ENCODE measurements at places on chromosomes 1 and 21. TPM values are rescaled to one million over a fixed set of nuclear protein-coding genes. Genes with fewer than 3 reads are reported as not detected.

- no peak for DNase-seq
Observed at GRCh38 chr1:85444381-85444780, 20.6 kb downstream of the DDAH1 start.

- DNase-seq, result no peak
Observed at GRCh38 chr1:23575226-23575810, 16.0 kb upstream of the ID3 start.

DNA sequence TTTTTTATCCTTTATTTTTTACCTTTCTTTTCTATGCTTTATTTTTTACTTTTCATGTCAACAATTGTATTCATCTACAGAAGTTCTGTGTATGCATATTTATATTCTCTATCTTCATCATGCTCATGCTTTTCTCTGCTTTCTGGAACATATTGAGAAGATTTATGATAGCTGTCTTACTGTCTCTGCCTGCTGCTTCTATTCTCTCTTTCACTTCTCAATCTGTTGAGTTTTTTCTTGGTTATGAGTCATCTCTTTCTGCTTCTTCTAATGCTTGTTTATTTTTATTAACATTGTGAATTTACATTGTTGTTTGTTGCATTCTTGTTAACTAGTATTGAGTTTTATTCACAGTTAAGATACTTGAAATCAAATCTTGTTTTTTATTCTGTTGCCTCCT lies 22.6 kb downstream of the F5 start:
- no peak for DNase-seq

DNA sequence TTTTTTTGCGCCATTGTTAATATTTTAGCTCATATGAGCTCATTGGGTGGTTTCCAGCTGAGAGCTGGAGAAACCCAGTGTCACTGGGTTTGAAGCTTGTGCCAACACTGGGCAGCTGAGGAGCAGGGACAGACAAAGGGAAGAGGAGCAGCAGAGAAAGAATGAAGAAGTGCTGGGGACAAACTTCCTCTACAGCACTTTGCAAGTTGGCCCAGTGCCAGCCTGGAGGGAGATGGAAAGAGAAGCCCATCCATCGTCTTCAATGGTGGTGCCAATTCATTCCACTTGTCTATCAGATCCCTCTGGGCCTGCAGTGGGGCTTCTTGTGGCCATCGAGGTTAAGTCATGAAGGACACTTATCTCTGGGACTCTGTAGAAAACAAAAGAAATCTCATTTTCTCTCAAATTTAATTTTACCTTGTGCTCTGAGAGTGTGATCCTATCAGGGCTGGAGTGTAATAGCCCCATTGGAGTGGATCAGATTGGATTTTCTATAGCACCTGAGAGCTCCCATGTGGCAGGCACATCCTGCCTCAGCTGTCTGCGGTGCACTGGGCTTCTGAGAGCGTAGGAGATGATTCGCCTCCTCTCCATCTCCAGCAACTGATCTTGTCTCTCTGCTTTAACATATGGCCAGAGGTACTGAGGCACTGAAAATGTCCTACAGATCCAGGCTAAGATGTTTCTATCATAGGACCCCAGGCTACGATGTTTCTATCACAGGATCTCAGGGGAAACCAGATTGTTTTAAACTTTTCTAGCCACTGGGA lies 114.7 kb downstream of the TNR start:
- no peak for DNase-seq

GRCh38 chr21:35579520-35580293 lies 480.6 kb downstream of the SETD4 start:
- DNase-seq, result peak; percentile 44

DNA sequence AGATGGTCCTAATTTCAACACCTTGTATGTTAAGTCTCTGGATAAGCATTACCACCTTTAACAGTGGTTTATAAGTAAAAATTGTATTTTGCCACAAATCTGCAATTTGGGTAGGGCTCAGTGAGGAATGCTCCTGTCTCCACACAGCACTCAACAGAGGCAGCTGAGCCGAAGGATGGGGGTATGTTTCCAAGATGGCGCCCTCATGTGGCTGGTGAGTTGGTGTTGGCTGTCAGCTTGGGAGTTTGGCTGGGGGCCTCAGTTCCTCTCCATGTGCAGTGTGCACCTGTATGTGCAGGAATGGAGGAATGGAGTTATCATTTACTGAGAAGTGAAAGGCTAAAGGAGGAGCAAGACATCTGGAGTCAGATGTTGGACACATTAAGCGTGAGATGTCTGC lies 136.8 kb downstream of the GABPA start:
- no peak for DNase-seq

- peak; percentile 90 for DNase-seq
Observed at GRCh38 chr1:212712451-212713303, 13.0 kb upstream of the BATF3 start.

- DNase-seq, result no peak
Observed at GRCh38 chr1:235710687-235711086, 61.1 kb upstream of the GNG4 start.

DNA sequence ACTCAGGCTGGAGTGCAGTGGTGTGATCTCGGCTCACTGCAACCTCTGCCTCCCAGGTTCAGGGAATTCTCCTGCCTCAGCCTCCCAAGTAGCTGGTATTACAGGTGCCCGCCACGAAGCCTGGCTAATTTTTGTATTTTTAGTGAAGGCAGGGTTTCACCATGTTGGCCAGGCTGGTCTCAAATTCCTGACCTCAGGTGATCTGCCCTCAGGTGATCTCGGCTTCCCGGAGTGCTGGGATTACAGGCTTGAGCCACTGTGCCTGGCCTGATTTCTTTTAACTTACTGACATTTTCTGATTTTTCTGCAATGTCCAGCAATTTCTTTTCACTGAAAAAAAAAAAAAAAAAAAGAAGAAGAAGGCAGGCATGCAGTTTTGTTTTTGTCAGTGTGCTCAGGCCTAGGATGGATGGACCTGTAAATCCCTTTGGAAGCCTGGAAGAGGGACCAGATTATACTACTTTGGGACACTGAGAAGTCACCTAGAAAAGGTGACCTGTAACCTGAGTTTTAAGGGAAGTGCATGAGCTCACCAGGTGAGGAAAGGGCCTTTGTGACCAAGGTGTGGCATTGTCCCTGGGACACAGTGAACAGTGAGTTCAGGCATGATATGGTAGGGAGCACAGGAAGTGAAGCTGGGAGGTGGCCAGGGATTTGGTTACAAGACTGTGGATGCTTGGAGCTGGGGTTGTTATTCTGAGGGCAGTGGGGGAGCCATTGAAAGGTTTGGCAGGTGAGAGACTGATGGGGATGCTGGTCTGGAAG lies 2.7 kb upstream of the TMEM61 start:
- no peak for DNase-seq

DNA sequence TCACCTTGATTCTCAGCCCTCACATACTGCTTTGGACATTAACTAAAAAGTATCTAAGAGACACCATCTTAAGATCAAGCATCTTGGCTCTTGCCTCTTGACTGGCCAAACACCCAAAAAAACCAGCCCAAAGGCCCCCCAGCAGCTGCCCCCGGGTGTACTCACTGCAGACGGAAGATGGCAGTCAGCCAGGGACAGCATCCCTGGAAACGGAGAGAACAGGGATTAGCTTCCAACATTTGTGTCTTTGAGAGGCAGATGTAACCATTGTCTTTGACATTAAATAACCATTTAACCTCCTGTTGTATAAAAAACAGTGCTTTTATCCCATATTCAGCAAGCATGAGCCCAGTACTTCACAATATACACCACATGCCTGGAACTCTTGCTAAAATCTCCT lies 11.3 kb downstream of the TMEM63A start:
- DNase-seq, result no peak

DNA sequence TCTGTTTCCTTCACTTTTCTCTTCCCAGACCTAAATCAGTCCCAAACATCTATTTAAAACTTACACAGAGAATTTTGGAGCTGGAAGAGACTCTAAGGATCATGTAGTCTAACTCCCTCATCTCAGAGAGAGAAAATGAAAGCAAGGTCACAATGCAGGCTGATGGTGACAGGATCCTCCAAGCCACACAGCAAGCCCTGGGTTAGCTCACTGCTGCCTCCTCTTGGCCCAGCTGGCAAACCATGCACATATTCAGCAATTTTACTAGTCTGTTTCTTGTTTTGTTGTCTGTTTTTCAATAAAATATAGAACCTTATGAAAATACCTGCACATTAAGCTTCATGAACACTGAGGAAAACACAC lies 27.7 kb upstream of the LY9 start:
- no peak for DNase-seq

SH3D21 gene
- 1.9 TPM for total RNA-seq

C2CD4D gene
- total RNA-seq, result not detected

FH gene
- 78.7 TPM for total RNA-seq

AMY2A gene
- not detected for total RNA-seq

BOLA1 gene
- 4.4 TPM for total RNA-seq
